Activated CD4-positive, alpha-beta T cell treated with anti-CD3 and anti-CD28 coated beads for 36 hours (primary cell): ENCODE measurements at places on chromosomes 4 and X.

- DNase-seq = peak; percentile 35
Measured at GRCh38 chr4:110970642-110971041, 347.8 kb upstream of the PITX2 start.

DNA sequence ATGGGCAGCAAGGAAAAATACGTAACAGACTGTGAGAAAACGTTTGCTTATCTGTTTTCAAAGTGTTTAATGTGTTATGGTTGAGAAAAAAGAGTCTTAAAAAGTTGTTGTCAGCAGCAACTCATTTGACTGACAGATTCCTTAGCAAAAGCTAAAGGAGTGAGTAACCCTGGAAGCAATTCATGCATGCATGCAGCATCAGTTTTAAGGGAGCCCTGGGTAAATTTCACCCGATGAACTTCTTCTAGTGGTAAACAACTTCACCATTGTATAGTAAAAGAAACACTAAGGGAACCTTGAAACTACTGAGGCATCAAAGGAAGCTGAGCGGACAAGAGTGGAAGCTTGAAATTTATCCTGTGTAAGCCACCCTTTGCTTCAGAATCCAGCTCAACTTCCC is 583.2 kb upstream of the INTU start:
- no peak for DNase-seq

DNA sequence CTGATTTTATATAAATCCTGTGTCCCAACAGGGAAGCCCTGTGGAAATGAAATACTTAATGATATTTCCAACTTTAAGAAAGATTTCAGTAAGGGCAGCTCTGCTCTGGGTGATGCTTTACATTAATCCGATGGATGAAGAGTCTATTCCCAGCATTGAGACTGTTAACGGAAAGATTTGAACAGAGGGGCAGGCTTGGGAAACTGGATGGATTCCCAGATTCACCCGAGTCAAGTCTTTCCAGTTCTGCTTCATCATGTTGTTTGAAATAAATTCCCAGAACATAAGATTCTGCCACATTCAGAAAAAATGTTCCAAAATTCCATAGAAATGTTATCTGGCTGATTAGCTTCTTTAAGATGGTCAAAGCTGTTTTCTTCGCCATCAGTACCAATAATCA is 246.0 kb downstream of the FBXW7 start:
- no peak for DNase-seq

GRCh38 chrX:141760761-141761160 is 62.2 kb upstream of the SPANXD start:
- DNase-seq = no peak

GRCh38 chr4:26281881-26282280 is 38.9 kb upstream of the RBPJ start:
- DNase-seq = no peak

- no peak for DNase-seq
Measured at GRCh38 chr4:7328162-7328912, 106.4 kb downstream of the PSAPL1 start.

DNA sequence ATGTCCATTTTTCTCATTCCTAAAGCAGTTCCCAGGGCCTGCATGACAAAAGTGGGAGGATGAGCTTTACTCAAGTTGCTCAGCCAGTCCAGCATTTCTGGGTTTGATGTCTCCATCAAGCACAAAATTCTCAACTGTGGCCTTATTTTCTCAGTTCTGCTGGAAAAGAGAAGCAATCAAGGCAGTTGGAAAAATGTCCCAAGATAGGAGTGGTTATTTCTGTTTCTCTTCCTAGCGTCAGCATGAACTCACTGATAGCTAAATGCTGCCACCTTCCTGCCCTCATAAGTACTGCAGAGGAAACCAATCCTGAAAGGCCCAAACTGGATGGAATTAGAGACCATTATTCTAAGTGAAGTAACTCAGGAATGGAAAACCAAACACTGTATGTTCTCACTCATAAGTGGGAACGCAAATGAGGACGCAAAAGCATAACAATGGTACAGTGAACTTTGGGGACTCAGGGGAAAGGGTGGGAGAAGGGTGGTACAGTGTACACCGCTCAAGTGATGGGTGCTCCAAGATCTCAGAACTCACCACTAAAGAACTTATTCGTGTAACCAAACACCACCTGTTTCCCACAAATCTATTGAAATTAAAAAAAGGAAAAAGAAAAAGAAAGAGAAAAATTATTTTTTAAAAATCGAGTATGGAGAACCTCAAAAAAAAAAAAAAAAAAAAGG is 29.6 kb downstream of the ADH7 start:
- DNase-seq = peak; percentile 72

DNA sequence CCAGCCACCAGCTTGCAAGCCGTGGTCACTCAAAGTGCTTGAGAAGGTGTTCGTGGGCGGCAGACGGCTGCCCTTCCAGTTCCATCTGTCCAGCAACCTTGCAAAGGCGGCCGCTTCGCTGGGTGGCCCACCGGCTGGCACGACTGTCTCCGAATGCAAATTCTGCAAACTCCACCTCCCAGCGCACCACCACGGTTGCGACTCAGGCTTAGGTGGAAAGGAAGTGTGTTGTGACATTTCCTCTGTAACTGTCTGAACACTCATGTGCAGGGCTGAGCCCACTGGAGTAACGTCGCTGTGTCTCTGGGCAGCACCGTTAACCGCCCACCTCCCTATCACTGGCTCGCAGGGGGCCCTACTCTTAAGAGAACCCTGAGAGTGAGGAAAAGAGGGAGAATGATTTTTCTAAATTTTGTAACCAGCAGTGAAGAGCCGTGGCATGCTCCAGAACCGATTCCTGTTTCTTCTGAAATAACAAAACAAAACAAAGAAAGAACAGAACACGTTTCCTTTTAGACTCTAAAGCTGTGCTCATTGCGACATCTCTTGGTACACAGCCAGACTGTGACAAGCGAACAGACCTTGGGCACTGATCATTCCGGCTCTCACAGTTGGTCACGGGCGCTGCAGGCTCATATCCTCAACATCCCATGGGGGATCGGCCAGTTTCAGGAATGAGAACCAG is at the start of gene P2RY8:
Gene P2RY8, minus strand, starts transcription at position 155 of the 685 bp plus-strand sequence. CDS start 70,627 bp downstream, outside the sequence.
- peak; percentile 89 for DNase-seq

- no peak for DNase-seq
Measured at GRCh38 chr4:154877110-154877760, 96.2 kb downstream of the RBM46 start.

GRCh38 chr4:6781113-6781512 is 1.4 kb upstream of the KIAA0232 start:
- no peak for DNase-seq

GRCh38 chr4:176409627-176410026 is 89.9 kb downstream of the SPCS3 start:
- no peak for DNase-seq

- DNase-seq = no peak
Measured at GRCh38 chrX:51614353-51615012, 4.2 kb downstream of the CENPVL3 start.

GRCh38 chrX:30241724-30242415 is at the start of gene MAGEB4:
MAGEB4 (plus strand) TSS chrX:30242000; CDS start chrX:30242136, 136 bp downstream.
- DNase-seq = no peak

DNA sequence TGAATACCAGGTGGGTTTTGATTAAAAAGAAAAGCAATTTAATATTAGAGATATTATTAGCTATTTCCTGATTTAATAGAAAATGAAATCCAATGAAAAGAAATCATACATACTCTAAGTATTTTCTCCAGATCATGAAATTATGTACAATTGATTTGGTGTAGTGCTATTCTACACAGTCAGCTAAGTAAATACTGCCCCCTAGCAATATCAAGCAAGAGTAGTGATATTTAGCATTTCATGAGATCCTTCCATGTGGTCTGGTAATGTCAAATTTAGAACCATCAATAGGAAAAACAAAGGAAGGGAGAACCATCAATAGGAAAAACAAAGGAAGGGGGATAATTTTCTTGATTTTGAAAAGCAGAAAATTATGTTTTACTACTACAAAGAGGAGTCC is 114.6 kb downstream of the TBCK start:
- no peak for DNase-seq

- no peak for DNase-seq
Measured at GRCh38 chr4:89482926-89483595, 175.5 kb upstream of the GPRIN3 start.

DNA sequence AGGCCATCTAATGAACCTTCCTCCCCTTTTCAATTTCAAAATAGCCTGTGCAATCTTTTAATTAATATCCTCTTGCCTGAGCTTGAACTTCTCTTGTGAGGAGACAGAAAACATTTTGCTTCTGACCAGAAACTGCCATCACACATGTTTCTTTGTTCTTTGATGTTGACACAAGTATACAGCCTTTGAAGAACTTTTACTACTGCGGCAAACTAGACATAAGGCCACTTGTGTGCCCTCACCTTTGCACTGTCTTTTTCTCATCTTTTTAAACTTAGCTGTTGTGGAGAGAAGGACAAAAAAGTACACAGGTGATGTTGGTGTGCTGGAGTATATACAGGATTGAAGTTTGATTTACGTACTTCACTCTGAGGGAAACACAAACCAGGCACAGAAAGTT is 116.3 kb upstream of the C1GALT1C1 start:
- no peak for DNase-seq

DNA sequence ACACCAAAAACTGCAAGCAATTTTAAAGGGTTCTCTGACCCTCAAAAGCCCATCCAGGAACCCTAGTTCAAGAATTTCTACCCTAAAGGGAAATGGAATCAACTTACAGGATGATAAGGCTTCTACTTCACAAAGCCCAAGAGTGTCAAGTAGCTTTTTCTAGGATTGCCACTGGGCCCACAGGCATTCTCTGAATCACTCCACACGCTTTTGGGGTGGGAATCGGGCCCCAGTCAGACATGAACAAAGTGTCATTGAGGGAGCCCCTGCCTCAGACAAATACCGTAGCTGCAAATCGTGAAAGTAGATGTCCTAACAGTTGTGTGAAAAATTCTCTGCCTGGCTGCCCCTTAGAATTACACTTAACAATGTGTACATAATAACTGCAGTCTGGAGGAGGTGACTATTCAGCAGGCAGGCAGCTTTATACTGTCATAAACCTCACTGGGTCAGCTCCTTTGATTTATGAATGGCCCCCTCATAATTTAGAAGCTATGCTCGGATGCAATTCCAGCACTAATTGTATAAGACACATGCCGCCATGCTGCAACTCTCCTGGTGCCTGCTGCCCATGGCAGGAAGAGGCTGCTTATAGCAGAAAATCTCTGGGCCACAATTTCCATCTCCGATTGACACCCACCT is 36.7 kb downstream of the CHRDL1 start:
- DNase-seq = no peak

- DNase-seq = no peak
Measured at GRCh38 chr4:144894573-144894972, 203.4 kb downstream of the ANAPC10 start.
